ENCODE measurements at places on chromosomes 4 and X.

DNA sequence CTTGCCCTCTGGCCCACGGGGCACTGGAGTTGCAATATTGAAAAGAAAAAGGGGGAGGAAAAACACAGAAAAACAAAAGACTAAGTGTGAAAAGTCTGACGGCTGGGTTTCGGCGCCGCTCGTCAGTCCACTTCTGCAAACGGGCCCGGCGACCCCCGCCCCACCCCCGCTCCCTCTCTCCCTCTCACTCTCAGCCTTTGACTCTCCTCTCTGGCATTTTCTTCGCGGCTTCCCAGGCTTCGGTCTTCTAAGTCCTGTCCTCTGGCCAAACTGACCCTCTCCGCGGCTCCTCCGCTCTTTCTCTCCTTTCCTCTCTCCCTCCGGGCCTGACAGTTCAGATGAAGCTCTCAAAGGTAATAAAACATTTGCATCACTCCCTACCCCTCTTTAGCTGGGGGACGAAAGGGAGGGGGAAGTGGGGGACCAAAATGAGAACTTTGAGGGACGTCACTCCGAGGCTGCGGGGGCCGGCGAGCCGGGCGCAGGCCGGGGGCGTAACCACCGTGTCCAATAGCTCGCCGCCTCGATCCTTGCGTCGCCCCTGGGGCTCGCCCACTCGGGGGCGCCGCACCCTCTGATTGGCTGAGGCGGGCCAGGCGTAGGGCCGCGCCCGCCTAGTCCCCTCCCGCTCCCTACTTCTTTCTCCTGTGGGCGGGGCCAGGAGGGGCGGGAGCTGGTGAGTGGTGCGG is at the start of gene NKX6-1:
NKX6-1 (minus strand) TSS at position 358 of the 689 bp plus-strand sequence. CDS start 1,064 bp downstream, outside the sequence.
- no peak for DNase-seq

GRCh38 chrX:24396931-24397279 is 36.5 kb downstream of the SUPT20HL1 start:
- DNase-seq, result no peak

- no peak for DNase-seq
These were observed 18.0 kb downstream of the RUFY3 start for GRCh38 chr4:70739496-70740337.

DNA sequence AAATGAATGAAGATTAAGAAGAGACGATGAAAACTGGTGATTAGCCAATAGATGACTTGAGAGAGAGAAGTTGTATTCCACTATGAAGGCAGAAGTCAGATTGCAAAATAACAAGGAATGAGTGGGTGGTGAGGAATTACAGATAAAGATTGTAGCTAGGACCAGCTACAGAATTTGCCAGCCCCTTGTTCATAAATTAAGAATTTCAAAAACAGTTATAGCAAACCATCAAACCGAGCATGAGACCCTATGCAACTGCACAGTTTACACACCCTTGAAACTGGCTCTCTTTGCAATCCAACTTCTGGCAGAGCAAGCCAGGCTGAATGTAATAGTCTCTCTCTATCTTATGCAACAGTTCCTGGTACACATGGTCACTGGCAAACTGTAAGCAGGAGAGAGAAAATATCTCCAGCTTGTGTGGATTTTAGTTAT is 35.2 kb downstream of the STAP1 start:
- no peak for DNase-seq

GRCh38 chr4:94665500-94666404 is 92.0 kb upstream of the BMPR1B start:
- no peak for DNase-seq

All from HL-60 (cell line).